H1 (cell line): ENCODE measurements at places on chromosomes 6 and 20. TPM values are rescaled to one million over a fixed set of nuclear protein-coding genes. Genes with fewer than 3 reads are reported as not detected.
A peak's percentile ranks its signal among the peaks of the same experiment; 100 is the strongest.

DNA sequence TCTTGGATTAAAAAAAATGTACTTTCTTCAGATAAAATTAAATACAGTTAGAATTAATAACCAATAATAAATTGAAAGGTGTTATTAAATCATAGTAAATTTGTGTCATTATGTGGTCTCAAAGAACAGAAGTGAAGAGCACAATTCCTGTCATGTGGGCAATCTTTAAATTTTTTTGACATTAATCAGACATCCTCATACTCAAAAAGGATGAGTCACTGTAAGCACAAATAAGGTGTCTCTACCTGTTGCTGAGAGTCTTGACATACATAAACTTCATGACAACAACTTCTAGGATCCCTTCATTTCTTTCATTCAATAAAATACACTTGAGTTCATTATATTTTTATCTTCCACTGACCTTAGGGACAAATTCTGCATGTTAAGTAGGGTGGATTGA is 76.1 kb downstream of the SLC22A3 start:
- no peaks in the 10 kb centered on the region for H3K27me3 ChIP-seq
- no peaks in the 10 kb centered on the region for H3K4me1 ChIP-seq
- H3K27ac ChIP-seq, result no peak overlapping the region
- no peak overlapping the region for H3K4me3 ChIP-seq

GRCh38 chr6:14924126-14925024 is 321.5 kb upstream of the JARID2 start:
- no peaks in the 10 kb centered on the region for H3K27me3 ChIP-seq
- H3K27ac ChIP-seq, result no peak overlapping the region
- H3K4me3 ChIP-seq, result no peak overlapping the region
- peak; percentile 62 for DNase-seq

DNA sequence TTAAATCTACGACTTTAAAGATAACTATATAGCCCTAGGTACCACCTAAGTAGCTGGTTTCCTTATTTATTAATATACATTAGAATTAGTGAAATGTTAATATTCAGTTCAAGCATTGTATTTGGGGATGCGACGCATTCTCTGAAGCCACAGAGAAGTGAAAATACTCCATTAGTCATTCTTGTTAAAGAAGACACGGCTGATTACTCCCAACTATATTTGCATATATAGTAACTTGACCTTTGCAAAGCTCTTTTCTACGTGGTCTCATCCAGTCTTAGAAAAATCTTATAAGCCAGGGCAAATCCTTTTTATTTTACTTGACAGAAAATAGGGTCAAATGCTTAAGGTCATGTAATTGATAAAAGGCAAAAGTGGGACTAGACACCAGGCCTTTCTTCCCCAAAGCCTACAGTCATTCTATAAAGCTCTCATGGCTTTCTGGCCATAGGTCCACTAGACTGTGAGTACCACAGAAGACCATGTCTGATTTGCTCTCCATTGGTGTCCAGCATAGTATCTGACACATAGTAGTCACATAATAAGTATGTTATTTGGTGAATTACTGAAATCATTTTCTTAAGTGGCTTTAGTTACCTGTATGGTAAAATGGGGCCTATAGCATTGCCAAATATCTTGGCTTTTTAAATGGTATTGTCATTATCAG is 11.3 kb downstream of the ZHX3 start:
- no peaks in the 10 kb centered on the region for H3K36me3 ChIP-seq
- no peak overlapping the region for H3K4me3 ChIP-seq
- DNase-seq, result no peak
- H3K27ac ChIP-seq, result no peak overlapping the region

The CCN5 gene
- polyA plus RNA-seq, result not detected in 2 replicates

The ZNF831 gene
- polyA plus RNA-seq, result under 0.01 TPM in 1 of 2 replicates, not detected in the other

The ELOVL4 gene
- polyA plus RNA-seq, result 1.8 and 2.0 TPM in 2 replicates

DNA sequence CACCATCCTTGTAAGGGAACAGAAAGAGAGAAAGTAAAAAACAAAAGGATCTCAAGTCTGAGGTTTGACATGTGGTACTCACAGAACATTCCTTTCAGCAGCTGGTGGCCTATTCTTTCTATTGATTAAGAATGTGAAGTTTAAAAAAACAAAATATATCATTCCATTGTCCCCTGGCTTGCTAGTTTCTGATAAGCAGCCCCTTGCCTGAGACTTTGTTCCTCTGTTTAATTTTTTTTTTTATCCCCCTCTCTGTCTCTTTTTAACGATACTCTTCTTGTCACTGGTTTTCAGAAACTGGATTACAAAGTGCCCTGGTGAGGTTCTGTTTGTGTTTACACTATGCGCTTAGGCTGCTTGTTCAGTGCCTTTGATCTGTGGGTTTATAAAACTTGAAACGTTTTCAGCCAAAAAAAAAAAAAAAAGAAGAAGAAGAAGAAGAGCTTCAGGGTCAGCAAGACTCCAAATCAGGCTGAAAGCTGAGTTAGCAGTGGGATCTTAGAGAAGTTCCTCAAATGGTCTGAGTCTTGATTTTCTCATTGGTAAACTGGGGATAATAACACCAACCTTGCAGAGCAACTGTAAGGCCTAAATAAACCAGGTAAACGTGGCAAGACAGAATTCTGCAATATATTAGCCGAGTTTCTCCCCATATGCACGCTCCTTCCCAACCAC is 45.1 kb upstream of the SLC22A23 start:
- peaks cover 6% of the 10 kb centered on the region for H3K4me1 ChIP-seq
- no peak overlapping the region for H3K4me3 ChIP-seq
- no peak for DNase-seq
- no peak overlapping the region for H3K27ac ChIP-seq

- no peak overlapping the region for H3K27ac ChIP-seq
- no peak overlapping the region for H3K4me3 ChIP-seq
- DNase-seq, result no peak
- no peaks in the 10 kb centered on the region for H3K36me3 ChIP-seq
- no peaks in the 10 kb centered on the region for H3K4me1 ChIP-seq
Measured at GRCh38 chr20:39492223-39492797, 530.2 kb downstream of the DHX35 start.

The MROH8 gene
- polyA plus RNA-seq, result 0.67 and 0.86 TPM in 2 replicates

The SEL1L2 gene
- polyA plus RNA-seq, result not detected in 2 replicates

DNA sequence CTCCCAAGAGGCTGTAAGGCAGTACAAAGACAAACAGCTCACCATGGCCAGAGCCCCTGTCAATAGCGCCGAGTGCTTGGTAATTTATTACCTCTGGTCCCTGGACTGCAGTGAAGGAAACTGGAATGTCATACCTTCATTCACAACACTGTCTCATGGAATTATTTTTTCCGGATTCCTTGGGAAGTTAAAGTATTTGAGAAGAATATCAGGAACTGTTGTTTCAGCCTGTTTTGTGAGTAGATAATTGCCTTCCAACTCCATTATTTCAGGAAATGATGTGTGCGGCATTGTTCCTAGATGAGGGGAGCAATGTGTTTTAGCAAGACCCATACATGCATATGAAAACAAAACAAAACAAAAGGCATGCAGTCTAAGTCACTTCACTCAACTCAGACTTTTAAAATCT is 64.0 kb downstream of the BLOC1S5 start:
- H3K27me3 ChIP-seq, result no peaks in the 10 kb centered on the region
- no peaks in the 10 kb centered on the region for H3K4me1 ChIP-seq
- DNase-seq, result no peak
- H3K27ac ChIP-seq, result no peak overlapping the region

DNA sequence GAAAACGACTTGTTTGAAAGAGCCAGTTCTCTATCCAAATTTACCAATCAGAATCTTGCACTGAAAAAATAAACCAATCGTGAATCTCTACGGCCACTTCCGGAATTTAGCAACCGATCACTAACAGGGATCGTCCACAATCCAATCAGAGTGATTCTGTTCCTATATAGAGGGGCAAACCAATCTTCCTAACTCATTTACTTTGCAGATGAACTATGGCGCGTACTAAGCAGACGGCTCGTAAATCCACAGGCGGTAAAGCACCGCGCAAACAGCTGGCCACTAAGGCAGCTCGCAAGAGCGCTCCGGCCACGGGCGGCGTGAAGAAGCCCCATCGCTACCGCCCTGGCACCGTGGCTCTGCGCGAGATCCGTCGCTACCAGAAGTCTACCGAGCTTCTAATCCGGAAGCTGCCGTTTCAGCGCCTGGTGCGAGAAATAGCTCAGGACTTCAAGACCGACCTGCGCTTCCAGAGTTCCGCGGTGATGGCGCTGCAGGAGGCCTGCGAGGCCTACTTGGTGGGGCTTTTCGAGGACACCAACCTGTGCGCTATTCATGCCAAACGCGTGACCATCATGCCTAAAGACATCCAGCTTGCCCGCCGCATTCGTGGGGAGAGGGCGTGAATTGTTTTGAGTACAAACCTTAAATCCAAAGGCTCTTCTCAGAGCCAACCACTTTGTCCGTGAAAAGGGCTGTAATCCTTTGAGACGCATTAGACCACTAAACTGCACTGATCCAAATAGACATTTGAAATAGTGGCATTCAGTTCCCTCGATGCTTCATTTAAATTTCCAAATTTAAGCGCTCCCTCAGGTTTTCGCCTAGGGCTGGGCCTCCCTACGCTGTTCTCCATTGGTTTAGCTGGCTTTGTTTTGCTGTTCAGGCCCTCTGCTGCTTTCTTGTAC is 138.0 kb downstream of the HFE start:
- peak overlapping the region; percentile 91 for H3K27ac ChIP-seq
- H3K4me3 ChIP-seq, result peak overlapping the region; percentile 94
- H3K4me1 ChIP-seq, result no peaks in the 10 kb centered on the region
- no peak for DNase-seq
- H3K27me3 ChIP-seq, result no peaks in the 10 kb centered on the region

GRCh38 chr6:25360621-25361020 is 81.4 kb downstream of the CARMIL1 start:
- no peaks in the 10 kb centered on the region for H3K36me3 ChIP-seq
- DNase-seq, result no peak
- H3K4me3 ChIP-seq, result no peak overlapping the region
- no peaks in the 10 kb centered on the region for H3K27me3 ChIP-seq
- no peak overlapping the region for H3K27ac ChIP-seq
- H3K4me1 ChIP-seq, result peaks cover 9% of the 10 kb centered on the region; the same call in 1 of the 2 replicates

DNA sequence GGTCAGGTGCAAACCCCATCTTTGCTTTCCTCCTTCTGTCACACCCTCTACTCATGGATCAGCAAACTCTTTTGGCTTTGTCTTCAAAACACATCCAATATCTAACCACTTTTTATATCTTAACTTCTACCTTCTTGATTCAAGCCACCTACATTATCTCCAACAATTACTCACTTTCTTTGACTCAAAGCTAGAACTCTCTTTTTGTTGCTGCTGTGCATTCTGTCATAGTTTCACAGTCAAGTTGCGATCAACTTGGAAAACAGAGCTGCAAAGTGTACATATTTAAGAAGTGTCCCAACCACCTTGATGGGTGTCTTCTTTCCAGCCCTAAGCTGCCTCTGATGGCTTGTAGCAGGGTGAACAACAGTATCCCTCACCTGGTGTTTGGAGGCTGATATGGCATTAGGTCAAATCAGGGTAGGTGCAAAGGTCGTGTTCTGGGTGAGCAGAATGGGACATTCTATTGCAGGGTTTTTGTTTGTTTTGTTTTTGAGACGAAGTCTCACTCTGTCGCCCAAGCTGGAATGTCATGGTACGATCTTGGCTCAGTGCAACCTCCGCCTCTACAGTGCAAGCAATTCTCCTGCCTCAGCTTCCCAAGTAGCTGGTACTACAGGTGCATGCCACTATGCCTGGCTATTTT is 43.4 kb upstream of the RALGAPA2 start:
- no peaks in the 10 kb centered on the region for H3K36me3 ChIP-seq
- no peaks in the 10 kb centered on the region for H3K4me1 ChIP-seq
- no peak overlapping the region for H3K4me3 ChIP-seq
- H3K27ac ChIP-seq, result no peak overlapping the region
